ENCODE measurements at places on chromosomes 5 and 9.

DNA sequence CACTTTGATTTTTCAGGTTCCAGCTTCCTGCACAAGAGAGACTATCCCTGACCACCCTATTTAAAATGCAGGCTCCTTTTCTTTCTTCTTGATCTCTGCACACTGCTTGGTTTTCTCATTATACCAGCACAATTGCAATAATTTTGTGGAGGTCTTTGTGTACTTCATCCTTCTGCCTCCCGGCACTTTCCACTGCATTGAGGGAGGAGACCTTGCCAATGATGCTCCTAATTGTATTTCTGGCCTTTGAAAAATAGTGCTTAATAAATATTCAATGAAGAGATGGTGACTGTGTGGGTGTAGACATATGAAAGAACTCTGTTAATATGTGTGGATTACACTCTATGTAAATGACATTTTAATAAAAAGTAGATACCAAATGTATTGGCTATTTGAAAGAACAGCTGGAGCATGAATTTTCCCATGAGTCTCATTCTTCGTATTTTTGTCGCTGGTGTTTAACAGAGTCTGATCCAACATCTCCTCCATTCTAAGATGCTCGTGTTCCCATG is 42.1 kb downstream of the FOXI1 start:
- no peak for DNase-seq

- DNase-seq = no peak
Measured at GRCh38 chr5:99771296-99771695, 763.9 kb upstream of the FAM174A start.

DNA sequence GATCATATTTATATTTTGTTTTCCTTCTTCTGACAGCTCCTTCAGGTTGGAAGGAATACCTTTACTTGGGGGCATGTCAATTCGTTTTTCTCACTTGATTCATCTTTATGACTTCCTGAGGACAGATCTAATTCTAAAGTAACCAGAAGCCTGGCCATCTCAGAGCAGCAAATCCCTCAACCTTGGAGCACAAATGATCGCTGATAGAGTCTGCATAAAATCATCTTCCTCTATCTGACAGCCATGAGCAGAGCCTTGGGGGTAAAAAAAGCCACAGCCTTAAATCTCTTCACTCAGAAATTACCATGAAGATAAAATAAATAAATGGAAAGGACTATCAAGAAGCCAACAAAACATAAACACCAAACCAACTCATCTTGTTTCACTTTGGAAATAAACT is 325.8 kb downstream of the PRR16 start:
- no peak for DNase-seq

DNA sequence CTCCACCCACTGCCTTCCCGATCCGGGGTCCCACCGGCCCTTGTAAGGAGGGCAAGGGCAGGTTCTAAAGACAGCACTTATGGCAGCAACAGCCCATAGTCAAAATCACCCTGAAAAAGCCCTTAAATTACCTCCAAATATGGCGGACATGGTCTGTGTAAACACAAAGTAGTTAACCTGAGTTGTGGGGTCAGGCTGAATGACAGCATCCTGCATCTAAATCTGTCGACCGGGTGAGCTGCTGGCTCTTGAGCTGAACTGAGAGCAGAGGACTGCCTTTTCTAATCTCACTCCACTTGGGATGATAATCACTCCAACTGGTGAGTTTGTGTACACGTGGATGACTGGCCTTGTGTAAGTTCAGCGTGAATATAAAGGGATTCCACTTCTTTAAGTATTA is 249.6 kb downstream of the DENND1A start:
- no peak for DNase-seq

- no peak for DNase-seq
Measured at GRCh38 chr9:127519301-127520166, 68.2 kb downstream of the LRSAM1 start.

DNA sequence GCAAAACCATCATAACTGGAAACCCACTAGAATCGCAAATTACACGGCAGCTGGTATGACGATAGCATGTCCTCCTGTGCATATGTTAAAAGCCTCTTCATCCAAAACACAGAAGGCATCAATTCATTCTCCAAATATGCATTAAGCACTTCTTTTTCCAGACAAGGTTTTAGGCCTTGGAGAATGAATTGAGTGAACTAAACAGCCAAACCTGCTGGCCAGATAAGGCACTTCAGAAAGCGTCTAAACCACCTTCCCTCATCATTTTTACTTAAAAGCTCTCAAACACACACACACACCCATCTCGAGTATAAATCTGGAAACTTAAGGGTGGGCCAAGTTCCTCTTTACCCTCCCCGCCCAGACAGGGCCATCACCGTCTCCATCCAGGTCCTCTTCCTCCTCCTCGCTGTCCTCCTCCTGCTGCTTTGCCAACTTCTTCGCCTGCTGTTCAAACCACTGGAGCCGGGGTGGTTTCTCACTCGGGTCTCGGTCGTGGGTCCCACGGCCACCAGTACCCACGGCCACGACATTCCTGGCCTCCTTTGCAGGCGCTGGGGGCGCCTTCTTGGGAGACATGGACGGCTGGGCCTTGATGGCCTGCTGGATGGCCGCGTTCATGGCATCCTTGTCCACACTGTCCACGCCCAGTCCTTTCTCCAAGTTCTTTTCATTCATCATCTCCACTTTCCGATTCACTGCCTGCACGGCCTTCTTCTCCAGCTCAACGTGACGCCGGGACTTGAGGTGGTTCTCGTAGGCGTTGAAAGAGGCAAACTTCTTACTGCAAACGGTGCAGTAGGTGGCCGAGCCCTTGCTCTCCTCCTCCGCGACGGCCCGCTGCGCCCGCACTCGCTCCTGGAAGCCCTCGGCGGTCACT is 696 bp downstream of the ZNF622 start:
- no peak for DNase-seq

GRCh38 chr5:111383288-111383970 is 128.9 kb downstream of the STARD4 start:
- no peak for DNase-seq

GRCh38 chr9:83330207-83331196 is 207.7 kb downstream of the FRMD3 start:
- no peak for DNase-seq

DNA sequence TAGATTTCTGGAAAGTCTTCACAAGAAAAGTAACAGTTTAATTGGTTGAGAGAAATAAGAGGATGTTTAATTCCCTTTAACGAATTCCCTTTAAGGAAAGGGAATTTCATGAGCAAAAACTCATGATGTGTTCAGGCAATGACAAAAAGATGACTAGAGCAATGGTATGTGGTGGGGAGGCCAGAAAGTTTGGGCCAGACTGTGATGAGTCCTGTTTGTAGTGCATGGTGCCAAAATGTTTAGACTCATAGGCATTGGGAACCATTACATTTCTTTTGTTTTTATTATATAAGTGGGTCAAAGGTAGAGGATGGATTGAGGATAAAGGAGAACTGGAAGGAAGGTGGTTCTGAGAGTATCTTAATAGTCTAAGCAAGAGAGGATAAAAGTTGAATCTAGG is 10.9 kb downstream of the CNTRL start:
- DNase-seq = no peak

DNA sequence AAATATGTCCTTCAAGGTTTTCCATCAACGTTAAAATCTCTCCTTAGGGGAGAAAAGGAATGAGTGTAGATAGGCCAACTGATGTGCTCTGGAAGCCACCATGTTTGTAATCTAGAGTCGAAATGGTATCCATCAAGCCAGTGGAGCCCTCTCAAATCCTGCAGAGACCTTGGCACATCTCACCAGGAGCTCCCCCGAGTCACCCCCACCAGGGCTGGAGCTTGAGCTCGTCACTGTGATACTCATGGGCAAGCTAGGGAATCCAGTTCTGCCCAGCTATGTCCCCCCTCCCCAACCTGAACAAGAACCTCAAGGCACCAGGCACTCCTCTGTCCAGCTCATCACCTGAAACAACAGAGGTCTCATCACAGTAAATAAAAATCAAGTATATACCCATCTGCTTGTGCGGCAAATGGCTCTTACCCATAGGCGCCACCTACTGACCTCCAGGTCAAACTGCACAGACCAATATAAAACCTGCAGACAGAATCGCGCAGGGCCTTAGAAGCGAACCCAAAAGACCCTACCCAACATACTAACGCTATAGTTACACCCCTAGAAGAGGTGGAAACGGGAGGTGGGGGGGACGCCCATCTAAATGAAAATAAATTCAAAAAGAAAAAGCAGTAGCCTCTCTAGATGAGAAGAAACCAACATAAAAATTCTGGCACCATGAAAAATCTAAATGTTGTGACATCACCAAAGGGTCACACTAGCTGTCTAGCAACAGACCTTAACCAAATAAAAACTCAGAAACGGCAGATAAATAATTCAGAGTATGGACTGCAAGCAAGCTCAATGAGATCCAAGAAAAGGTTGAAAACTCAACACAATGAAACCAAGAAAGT is 75.0 kb downstream of the TTC39B start:
- DNase-seq = no peak

- DNase-seq = peak; percentile 15
Measured at GRCh38 chr5:68682400-68683160, 411.2 kb upstream of the SLC30A5 start.

DNA sequence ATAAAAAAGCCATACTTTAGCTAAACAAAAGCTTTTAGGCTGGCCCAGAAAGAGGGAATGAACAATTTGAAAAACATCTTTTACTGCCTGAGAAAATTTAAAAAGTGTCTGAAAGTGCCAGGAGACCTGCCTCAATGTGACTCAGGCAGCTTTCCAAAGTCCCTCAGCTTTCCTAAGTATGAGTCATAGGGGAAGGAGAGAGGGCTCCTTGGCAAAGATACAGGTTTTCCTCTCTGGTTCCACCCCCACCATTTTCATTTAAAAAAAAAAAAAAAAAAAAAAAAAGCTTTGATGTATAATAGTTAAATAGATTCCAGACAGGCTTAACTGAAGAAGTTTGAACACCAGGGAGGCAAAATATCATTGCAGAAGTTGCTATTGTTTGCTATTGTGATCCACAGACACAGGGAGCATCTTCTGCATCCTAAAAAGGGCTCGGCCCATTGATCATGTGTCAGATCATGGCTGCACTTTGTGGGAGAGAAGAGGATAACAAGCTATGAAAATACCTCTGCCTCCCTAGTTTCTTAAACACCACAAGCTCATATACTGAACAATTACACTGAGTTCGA is 71.5 kb downstream of the MRPS27 start:
- no peak for DNase-seq

DNA sequence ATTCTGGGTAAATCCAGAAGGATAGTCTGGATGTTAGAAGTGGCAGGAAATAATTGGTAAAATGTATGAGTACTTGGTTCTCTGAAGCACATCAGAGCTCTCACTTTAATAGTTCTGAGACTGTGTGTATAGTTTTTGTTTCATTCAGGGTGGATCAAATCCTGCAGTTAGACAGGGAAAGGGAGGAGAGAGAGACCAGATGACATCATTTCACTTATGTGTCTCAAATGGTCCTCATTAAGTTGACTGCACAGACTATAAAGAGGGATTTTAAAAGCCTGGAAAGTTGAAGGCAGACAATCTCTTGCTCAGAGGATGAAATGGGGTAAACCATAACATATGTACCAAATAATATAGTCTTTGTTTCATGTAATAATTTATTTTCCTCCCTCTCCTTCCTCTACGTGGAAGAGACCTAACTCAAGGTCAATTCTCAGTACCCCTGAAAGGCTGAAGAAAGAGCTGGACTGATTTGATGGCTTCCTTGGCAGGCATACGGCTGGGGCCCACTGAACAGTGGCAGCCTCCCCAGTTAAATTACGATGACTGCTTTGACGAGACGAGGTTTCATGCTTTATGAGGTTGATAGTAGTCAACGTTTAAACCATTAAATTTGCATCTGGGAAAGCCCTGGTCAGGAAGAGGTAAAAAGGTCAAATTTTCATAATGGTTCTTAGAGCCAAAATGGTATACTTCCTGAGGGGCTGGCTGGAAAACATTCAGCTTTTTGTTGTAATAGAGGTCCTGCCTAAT is 395.1 kb upstream of the RPS23 start:
- DNase-seq = no peak

DNA sequence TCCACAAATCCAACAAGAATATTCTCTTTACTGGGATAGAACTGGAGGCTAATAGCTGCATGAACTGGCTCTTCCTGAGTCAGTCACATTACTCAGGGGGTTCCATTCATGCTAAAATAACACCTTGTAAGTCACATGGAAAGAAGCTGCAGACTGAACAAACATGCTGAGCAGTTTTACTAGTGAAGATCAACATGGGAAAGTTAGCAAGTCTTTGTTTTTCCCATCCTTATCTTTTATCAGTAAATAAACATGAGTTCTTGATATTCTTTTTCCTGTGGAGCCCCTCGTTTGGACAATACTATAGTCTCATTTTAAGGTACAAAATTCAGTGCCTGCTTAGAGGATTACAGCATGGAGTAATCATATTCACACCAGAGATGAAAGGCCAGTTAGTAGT is 43.7 kb upstream of the TEK start:
- DNase-seq = no peak

DNA sequence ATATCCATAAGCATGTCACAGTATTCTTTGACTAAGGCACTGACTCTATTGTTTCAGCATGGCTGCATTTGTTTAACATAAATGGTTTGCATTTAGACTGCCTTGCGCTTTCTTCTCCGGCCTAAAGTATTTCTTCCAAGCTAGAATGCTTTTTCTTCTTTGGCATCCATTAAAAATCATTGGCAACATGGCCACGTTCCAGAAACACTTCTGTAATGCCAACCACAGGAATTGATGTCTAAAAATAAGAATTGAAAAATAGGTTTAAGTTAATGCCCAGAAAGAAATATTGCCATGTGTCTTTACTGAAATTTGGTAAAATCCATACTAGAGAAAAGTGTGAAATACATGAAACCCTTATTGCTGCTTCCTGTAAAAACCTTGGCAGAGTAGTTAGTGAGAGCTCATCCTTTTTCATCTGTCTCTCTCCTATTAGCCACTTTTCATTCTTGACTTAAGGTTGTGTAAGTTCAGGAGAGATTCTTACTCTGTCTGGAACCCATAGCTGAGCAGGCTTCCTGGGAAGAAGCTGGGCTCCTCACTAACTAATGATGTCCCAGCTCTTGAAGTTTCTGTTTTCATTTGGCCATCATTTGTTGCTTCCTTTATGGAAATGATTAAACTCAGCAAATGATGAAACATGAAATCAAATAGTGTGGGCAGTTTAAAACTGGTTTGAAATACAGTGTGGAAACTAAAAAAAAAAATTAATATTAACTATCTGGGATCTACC is 58.2 kb upstream of the RPS23 start:
- no peak for DNase-seq

DNA sequence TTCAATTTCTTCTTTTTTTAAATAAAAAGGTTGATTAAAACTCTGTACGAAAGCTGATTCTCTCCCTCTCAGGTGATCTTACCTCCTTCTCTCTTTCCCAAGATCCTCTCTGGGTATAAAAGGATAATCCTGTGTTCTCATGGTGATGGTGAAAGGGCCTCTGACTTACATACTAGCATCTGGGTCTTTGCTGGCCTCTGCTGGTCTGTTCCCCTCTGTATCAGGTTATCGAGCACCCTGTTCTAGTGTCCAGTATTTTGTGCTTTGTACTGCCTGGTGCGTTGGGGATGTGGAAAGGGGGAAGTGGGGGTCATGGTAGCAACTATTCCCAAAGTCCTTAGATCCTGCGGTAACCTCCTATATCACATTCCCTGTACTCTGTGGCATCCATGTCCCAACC is 328.9 kb downstream of the NR2F1-AS1 start:
- no peak for DNase-seq

GRCh38 chr9:90175865-90176264 is 466.8 kb downstream of the DIRAS2 start:
- no peak for DNase-seq

GRCh38 chr9:126482361-126483044 is 131.2 kb upstream of the LMX1B start:
- peak; percentile 72 for DNase-seq

Measured in head of caudate nucleus (tissue), 42 donors.